HTR-8/SVneo (cell line): ENCODE measurements at places on chromosomes 1 and 21.

DNA sequence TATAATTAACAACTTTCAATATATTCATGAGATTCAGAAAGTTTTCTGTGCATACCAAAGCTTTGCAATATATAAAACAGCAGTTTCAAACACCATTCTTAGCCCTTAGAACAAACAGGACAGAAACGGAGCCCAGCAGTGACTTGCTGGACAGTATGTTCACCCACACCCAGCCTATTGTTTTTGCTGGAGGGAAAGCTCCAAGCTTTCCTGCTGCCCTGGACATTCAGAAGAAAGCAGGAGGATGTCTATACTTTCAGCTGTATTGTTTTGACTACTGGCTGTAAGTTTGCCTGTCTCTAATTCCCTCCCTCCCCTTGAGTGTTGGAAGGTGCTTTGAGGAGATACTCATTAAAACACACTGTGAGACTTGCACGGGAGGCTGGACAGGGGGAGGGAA is 9.6 kb downstream of the DENND2C start:
- no peak for DNase-seq

DNA sequence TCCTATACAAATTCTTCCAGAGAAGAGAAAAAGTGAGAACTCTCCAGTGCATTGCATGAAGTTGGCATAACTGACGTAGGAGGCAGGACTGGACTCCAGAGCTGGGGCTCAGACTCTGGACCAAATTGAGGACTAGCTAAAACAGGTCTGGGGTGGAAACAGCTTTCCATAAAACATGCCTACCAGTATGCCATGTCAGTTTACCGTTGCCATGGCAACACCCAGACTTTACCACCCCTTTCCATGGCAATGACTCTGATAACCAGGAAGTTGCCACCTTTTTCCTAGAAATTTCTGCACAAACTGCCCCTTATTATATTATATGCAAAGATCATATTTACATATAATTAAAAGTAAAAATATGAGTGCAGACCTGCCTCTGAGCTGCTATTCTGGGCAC is 8.9 kb upstream of the ZBTB8B start:
- no peak for DNase-seq

- DNase-seq = no peak
Measured at GRCh38 chr1:34087986-34088385, 77.0 kb downstream of the CSMD2 start.

- no peak for DNase-seq
Measured at GRCh38 chr1:121408354-121408753, 223.6 kb downstream of the SRGAP2C start.

DNA sequence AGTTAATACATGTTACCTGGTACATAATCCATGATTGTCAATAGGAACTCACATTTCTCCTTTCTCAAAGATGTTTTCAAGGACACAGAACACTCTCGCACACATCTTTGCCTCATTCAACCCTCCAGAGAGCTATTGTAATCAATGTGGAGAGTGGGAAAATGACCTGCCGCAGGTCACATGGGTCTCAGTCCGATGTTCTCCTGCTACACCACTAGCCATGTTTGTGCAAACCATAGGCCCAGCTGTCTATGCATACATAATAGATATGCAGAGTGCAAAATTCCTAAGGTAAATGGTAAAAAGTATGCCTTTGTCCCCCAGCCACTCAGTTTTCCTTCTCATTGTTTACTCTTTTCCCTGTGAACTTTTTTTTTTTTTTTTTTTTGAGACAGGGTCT is 89.2 kb downstream of the ADSS2 start:
- no peak for DNase-seq

- DNase-seq = no peak
Measured at GRCh38 chr1:107124694-107125093, 16.1 kb upstream of the NTNG1 start.

GRCh38 chr1:239282411-239282810 is 104.0 kb upstream of the CHRM3 start:
- DNase-seq = no peak

DNA sequence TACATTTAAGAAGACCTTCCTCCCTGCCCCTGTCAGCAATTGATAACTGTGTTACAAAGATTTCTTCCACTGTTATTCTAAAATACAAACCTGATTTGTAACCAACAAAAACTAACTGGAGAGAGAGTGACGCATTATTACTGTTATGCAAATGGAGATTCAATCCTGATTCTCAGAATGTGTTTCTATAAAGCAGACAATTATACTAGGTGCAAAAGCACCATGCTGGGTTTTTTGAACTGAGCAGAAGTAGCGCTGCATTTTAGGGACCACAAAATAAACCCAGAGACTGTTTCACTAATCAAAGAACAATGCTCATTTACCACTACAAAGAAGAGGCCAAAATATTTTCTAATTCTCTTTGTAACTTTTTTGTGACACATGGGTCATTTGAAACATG is 13.6 kb upstream of the GBP6 start:
- DNase-seq = no peak

GRCh38 chr1:225933072-225933471 is 7.9 kb downstream of the LEFTY2 start:
- DNase-seq = no peak

GRCh38 chr1:70990469-70991253 is 57.0 kb downstream of the PTGER3 start:
- no peak for DNase-seq
